ENCODE measurements at places on chromosomes 2 and 18.

- DNase-seq = no peak
Observed at GRCh38 chr2:166357068-166357949, 18.4 kb downstream of the SCN9A start.

- DNase-seq = no peak
Observed at GRCh38 chr2:135745545-135745944, 3.9 kb downstream of the UBXN4 start.

- DNase-seq = no peak
Observed at GRCh38 chr2:192090911-192091310, 103.8 kb downstream of the TMEFF2 start.

GRCh38 chr18:78309307-78309706 lies 670.3 kb upstream of the SALL3 start:
- no peak for DNase-seq

DNA sequence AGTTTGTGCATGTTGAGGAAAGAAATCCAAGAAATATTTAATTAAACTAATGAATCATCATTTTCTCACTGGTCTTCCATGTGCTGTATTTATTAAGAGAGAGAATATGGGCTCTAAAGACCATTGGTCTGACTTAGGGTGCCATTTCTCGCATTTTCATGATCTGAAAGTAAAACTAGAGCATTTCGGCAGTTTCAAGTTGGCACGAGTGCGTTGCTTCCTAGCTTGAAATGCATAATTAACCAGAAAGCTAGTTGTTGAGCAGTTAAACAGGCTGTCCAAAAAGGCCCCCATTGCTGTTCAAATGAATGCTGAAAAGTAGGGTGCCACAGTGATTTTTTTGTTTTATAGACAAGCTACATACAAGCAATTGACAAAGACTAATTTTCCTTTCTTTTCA lies 47.4 kb downstream of the SLC8A1 start:
- DNase-seq = peak; percentile 21

DNA sequence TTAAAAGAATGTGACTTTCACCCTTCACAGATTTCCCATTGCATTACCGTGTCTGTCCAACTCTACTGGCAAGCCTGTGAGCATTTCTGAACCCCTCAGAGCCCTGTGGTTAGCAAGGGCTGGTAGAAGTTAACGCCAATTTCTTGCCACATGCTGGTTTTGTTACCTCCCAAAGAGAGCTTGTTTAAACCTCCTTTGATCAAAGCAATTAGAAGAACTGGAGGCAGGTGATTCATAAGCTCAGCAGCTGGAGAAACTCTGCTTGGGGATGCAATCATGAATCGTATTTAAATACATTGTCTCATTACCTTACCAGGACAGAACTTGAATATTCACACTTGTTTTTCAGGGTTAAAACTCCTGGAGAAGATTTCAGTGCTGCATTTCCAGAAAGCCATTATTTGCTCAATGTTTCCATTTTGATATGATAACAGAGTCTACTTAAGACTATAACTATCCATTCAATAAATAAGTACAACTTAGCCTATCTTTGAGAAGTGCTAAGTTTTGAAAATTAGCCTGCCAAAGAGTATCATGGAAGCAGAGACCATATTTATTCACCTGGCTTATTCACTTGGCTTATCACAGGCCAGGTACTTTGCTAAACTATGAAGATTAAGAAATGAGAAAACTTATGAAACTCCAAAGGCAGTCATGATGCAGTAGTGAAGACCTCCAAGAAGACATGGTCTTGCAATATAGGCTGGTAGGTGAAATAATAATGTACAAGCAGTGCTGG lies 292.8 kb downstream of the INSIG2 start:
- no peak for DNase-seq

- DNase-seq = no peak
Observed at GRCh38 chr18:68703326-68703725, 11.6 kb downstream of the TMX3 start.

DNA sequence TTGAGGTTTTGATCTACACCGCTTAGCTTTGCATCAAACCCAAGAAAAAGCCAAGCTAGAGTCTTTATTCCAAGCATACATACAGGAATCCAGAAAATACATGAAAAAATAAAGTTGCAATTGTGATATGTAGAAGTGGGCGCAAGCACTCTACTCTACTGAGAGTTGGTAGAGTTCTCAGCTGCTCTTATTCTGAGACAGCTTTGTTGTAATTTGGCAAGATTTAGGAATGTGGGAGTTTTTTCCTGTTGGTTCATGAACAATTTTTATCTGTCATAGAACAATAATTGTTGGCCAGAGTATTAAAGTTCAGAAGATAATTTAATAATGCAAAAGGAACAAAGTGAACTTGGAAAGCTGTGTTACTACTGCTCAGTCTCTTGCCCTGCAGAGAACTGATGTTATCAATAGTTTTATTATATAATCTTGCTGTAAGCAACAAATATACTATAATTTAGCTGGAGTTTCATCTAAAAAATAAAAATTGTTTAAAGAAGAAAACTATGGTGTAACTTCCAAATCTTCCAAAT lies 302.0 kb upstream of the RND3 start:
- DNase-seq = no peak

DNA sequence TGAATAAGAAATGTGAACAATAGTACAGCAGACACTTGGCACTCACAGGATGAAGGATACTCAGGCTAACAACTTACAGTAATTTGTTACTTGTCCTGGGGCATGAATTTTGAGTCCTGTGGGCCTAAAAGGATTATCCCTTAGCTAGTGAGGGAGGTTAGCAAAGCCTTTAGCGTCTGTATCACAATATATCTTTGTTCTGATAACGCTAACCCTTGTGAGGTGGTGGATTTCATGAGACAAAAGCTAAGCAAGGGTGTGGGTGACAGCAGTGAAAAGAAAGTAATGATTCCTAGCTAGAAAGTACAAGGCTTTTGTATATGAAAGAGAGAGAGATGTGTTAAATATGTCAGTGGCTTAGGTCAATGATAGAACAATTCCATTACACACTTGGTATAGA lies 46.8 kb upstream of the TTC21B start:
- DNase-seq = no peak

GRCh38 chr2:10271946-10272345 lies 30.8 kb upstream of the HPCAL1 start:
- no peak for DNase-seq

- DNase-seq = peak; percentile 50
Observed at GRCh38 chr2:160220545-160221009, 20.5 kb upstream of the ITGB6 start.

GRCh38 chr2:186068139-186068801 lies 329.7 kb downstream of the FSIP2 start:
- no peak for DNase-seq

DNA sequence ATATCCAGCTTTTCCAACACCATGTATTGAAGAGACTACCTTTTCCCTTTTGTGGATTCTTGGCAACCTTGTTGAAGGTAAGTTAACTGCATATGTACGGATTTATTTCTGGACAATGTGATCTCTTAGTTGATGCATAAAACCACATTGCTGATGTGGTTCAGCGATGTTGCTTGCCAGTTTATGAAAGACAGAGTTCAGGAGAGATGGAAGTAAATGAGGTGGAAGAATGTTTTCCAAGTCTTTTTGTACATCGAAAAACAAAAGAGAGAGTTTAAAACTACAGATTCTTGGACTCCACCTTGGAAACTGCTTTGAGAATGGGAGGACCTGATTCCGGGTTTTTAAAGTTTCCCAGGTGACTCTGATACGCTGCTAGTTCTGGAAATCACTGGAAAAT lies 43.8 kb downstream of the MOB4 start:
- DNase-seq = no peak

GRCh38 chr18:79680100-79680879 lies 687 bp downstream of the CTDP1 start:
- DNase-seq = peak; percentile 41

GRCh38 chr18:77341527-77342325 lies 92.1 kb downstream of the GALR1 start:
- no peak for DNase-seq

GRCh38 chr2:157777427-157777826 lies 98.7 kb downstream of the ACVR1 start:
- DNase-seq = peak; percentile 48

GRCh38 chr2:70608373-70608772 lies 54.7 kb upstream of the TGFA start:
- DNase-seq = no peak

- peak; percentile 81 for DNase-seq
Observed at GRCh38 chr2:75801234-75801982, 90.7 kb upstream of the GCFC2 start.

GRCh38 chr2:24147364-24147763 lies 24.1 kb downstream of the FAM228B start:
- no peak for DNase-seq

- no peak for DNase-seq
Observed at GRCh38 chr18:70151614-70152013, 53.9 kb downstream of the RTTN start.

DNA sequence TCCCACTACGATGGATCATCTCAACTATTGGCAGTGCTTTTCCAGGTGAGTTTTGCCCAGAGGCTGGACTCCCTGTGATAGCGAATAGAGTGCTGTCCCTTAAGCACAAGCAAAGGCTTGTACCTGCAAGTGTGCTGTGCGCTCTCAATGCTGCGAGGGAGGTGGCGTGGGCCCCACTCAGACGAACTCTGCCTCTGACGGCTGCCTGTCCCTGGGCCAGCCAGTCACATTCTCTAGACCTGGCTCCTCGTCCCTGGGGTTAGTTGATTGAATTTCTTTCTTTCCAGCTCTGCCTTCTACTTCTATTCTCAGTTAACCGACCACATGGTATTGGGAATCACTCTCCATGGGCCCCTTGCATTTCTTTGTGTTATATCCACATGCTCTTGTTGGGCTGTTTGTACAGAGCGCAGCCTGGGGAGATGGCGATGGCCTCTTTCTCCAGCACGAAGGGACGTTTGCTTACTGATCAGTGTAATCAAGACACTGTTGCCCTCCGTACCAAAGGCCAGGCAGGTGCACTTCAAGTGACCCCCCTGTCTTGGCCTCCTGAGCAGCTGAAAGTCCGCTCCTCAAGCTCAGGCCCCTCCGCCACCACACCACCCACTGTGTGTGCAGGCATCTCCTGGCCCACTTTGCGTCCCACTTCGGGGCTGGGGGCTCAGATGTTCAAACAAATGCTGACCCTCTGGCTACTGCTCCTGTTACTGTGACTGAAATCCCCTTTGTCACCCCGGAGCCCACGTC lies 151.3 kb downstream of the ZNF236 start:
- DNase-seq = no peak

DNA sequence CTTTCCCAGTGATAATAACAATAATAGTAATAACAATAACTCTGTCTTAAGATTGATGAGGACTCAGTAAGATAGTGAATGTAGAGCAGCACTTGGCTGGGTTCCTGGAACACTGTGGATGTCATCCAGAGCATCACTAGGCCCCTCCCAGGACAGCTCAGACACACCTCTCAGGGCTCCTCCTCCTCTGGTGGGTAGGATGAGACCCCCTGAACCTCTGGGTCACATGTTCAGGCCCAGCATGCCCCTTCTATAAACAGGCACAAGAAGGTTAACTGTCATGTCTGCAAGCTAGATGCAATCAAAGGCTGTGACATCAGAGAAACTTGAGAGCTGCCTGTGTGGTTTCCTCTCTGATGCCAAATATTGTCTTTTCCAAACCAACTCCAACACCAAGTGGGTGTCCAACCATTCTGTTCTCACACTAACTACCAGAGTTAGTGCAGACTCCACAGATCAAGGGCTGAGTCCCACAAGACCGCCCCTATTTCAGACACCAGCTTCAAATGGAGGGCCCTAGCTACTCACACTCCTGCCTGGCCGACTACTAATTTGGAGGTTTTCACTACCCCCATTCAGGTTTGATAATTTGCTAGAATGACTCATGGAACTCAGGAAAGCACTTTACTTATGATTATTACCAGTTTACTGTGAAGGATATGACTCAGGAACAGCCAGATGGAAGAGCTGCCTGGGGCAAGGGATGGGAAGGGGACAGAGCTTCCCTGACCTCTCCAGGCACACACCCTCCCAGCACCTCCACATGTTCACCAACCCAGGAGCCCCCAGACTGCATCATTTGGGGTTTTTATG lies 46.4 kb upstream of the BZW1 start:
- peak; percentile 36 for DNase-seq

DNA sequence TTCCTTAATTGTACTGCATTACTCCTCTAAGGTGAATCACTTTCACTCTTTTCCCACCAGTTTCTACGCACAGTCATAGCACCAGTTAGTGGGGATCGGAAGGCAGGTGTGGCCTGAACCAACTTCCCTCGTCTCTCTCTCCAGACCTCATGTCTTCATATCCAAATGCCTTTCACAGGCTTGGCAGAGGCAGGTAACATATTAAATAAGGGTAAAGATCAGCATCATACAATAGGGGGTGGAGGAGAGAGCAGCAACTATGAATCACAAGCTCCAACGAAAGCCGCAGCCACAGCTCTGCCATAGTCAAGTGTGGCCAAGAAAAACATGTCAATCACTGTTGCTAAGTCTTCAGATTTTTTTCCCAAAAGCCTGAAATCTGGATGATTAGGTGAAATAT lies 40.3 kb downstream of the AP1S3 start:
- no peak for DNase-seq

DNA sequence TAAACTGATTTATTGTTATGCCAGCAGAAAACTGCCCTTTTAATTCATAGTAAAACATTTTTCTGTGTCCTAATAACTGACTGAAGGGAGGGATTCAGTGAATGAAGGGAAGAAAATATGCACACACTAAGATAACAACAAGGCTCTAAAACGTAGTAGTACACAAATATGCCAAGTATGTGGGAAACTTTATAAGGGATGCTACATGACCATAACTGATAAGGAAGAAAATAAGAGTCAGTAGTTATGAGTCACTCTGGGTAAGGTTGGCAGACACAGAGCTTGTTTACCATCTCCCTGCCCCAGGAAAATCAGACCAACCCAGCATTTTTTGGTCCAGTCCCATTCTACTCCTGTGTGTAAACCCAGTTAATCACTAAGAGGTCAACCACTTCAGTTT lies 124.2 kb downstream of the RPRM start:
- DNase-seq = no peak

GRCh38 chr2:142180820-142181533 lies 50.2 kb upstream of the LRP1B start:
- peak; percentile 41 for DNase-seq

- DNase-seq = no peak
Observed at GRCh38 chr2:29213888-29214291, 98.7 kb downstream of the CLIP4 start.

DNA sequence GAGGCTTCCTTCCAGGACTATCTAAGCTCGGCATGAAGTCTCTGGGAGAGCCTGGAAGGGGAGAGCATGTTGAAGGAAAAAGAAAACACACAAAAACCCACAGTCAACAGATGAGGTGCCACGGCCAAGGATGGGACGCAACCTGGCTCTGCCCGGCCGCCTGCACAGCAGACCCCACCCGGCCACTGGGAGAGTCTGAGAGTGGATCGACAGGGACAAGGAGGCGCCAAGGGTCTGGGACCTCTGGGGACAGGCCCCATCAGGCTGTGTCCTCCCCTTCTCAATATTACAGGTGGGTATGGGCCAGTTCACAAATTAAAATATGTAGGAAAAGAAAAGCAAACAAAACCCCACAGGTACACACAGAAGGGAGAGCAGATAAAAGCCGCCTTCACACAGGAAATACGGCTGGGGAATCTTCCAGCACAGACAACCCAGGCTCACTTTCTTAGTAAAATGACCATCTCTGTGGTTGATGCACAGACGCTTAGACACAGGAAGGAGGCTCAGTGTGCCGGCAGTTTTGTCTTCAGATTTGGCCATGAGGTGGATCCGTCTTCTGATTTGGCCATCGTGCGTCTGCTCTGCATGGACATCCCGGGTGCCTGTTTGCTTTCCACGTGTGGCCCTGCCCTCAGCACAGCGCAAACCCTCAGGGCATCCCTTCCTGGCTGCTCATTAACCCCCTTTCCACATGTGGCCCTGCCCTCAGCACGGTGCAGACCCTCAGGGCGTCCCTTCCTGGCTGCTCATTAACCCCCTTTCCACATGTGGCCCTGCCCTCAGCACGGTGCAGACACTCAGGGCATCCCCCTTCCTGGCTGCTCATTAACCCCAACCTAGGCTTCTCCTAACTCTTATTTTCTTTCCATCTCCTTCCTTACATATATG lies 138.4 kb downstream of the EIPR1 start:
- DNase-seq = peak; percentile 74

Data from GM12865 (cell line).